ENCODE measurements at places on chromosomes 4 and X.

GRCh38 chrX:128781506-128781905 is 729.3 kb upstream of the ACTRT1 start:
- DNase-seq, result no peak

- DNase-seq, result no peak
Observed at GRCh38 chr4:4599481-4600275, 57.8 kb upstream of the STX18 start.

DNA sequence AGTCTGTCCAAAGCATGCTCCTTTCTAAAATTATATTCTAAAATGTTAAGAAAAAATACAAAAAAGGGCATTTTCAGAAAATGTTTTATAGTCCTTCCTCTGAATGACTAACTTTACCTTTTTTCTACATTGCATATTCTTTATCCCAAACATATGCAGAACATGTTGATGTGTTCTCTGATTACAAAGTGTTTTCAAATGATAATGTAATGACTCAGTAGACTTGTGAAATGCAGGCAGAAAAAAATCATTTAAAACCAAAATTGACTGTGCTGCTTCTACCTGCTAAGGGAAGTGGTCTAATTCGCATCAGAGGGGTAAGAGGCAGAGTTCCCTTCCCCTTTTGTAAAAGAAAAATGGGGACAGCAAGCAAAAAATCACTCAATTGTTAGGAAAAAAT is 22.7 kb upstream of the YTHDC1 start:
- DNase-seq, result no peak

GRCh38 chr4:94168321-94168720 is 39.3 kb upstream of the SMARCAD1 start:
- DNase-seq, result no peak

DNA sequence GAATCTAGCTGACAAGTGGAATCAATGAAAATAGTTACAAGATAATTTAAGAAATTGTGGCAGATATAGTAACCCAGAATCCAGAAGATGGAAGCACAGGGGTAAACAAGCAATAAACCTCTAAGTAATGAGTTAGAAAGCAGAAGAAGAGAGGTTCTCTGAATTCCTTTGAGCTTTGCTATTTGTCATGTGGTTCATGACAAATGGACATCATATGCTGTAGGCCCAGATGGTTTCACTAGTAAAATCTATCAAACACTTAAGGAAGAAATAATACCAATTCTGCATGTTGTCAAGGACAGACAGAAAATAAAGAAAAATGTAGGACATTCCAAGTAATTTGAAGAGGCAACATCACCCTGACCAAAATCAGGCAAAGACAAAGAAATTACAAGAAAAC is 480.8 kb upstream of the INTU start:
- DNase-seq, result no peak

DNA sequence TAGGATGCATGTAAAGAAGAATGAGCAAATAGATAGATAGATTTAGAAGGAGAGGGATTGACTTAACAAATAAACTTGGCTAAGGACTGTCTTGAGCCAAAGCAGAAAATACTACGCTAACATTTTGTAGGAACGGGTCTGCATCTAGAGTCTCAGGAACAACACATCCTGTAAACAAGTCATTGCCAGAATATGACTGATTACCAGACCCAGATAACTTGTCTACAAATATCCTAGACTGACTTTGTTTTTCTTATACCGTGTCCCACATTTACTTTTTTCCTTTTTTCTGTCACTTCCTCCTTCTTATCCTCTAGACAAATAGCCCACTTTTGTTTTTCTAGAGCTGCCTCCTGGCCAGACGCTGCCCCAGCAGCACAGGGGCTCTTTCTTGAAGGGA is 393.6 kb downstream of the PDGFC start:
- no peak for DNase-seq

- DNase-seq, result no peak
Observed at GRCh38 chrX:46404774-46405173, 140.4 kb downstream of the ZNF674 start.

DNA sequence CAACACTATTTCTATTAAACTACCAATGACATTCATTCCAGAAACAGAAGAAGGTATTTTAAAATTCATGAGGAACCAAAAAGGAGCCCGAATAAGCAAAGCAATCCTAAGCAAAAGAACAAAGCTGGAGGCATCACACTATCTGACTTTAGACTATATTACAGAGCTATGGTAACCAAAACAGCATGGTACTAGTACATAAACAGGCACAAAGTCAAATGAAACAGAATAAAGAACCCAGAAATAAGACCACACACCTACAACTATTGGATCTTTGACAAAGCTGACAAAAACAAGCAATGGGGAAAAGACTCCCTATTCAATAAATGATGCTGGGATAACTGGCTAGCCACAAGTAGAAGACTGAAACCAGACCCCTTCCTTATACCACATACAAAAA is 122.3 kb downstream of the ITIH6 start:
- DNase-seq, result no peak

- DNase-seq, result no peak
Observed at GRCh38 chrX:23185951-23186350, 148.7 kb upstream of the PTCHD1 start.

GRCh38 chr4:36218121-36218520 is 26.2 kb downstream of the ARAP2 start:
- DNase-seq, result no peak

- DNase-seq, result no peak
Observed at GRCh38 chr4:84221704-84222103, 277.4 kb downstream of the NKX6-1 start.

DNA sequence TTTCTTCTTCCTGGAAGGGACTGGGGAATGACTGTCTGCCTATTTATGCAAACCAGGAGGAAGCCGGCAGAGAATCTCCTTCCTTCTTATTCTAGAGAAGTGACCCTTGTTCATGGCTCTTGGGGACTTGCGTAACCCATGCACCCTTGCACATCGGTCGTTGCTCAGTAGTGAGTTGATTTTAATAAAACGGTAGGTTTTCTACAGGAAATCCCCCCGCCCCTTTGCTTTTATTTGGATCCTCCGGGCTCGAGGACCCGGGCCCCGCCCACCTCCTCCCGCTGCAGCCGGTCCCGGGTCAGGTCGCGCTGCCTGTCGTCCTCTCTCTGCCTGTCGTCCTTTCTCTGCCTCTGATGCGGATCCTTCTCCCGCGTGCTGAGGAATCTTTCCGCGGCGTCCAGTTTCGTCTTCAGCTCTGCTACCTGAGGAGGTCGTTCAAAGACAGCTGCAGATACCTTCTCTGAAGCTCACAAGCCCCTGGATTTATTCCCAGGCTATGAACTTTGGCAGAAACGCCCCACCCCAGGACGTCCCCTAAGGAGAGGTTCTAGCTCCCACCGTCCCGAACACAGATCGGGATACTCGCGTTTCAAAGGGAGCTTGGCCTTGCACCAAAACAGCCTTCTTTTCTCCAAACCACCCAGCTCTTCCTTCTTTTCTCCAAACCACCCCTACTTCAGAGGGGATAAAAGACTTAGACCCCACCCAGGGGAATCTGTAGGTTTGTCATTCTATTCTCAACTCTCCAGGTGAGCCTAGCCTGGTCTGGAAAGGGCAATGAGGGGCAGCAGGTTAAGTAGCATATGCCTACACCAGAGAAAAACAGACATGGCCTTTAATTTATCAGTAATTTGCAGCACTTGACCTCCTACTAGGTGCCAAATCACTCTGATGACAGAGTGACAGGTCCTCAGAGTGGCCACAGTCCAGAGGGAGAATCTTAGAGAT is 7.0 kb downstream of the TNIP3 start:
- peak; percentile 29 for DNase-seq

GRCh38 chrX:112190646-112191045 is 108.1 kb upstream of the TRPC5 start:
- no peak for DNase-seq

- no peak for DNase-seq
Observed at GRCh38 chr4:6573986-6574746, 823 bp upstream of the MAN2B2 start.

GRCh38 chrX:140250391-140250790 is 254.5 kb downstream of the SOX3 start:
- DNase-seq, result no peak

DNA sequence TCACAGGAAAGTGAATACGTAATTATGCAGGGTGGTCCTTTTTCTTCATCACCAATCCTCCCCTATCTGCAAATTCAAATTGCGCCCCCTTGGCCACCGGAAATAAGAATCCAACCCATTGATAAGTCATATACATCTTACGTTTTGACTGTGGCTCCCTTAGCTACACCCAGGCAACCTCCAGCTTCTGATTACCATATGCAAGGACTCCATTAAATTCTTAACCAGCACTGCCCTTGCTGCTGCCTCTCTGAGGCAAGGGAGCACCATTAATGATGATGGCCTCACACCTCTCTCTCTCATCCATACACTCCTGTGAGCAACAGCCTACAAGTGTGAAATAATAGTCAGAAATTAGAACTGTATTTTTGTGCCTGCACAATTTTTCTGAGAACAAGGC is 106.0 kb upstream of the NOCT start:
- DNase-seq, result no peak

- no peak for DNase-seq
Observed at GRCh38 chrX:50765986-50766385, 48.0 kb downstream of the SHROOM4 start.

- DNase-seq, result no peak
Observed at GRCh38 chr4:108372681-108373080, 203.9 kb upstream of the LEF1 start.

DNA sequence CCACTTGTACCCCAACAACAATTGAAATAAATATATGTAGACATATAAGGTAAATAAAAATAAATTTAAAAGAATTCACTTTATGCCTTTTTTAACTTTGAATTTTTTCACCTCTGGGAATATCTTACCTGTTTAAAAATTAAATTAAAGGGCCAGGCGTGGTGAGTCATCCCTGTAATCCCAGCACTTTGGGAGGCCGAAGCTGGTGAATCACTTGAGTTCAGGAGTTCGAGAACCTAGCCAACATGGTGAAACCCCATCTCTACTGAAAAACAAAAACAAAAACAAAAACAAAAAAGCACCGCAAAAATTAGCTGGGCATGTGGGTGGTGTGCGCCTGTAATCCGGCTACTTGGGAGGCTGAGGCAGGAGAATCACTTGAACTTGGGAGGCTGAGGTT is 164.8 kb downstream of the AASDH start:
- DNase-seq, result no peak

GRCh38 chrX:7077241-7078230 is 70.0 kb upstream of the STS start:
- DNase-seq, result no peak

DNA sequence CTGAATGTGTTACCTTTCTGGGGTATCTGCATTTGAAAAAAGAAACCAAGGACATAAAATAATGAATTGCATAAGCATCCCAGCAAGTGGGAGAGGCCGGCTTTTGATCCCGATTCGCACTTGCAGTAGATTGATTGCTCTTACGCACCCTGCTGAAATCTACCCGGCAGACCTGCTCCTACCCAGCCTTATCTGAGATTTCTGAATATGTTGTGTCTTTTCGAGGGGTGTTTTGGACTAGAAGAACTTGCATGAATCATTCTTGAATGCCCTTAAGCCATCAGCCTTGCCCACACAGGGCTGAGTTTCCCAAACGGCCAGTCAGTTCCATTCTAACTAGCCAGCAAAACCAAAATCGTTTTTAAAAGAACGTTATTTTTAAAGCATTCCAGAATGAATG is 174.4 kb upstream of the BCOR start:
- DNase-seq, result no peak

GRCh38 chr4:129094347-129094746 is 1.0 kb upstream of the SCLT1 start:
- no peak for DNase-seq
